Occipital lobe (tissue), 3 donors: ENCODE measurements at places on chromosomes 2 and 18. TPM values are rescaled to one million over a fixed set of nuclear protein-coding genes. Genes with fewer than 3 reads are reported as not detected.

Gene REG1B
- total RNA-seq, result not detected

Gene PMAIP1
- 1.4 TPM for total RNA-seq

GRCh38 chr18:75133721-75134610, 75.0 kb downstream of the PTGR3 start:
- no peak for DNase-seq

DNA sequence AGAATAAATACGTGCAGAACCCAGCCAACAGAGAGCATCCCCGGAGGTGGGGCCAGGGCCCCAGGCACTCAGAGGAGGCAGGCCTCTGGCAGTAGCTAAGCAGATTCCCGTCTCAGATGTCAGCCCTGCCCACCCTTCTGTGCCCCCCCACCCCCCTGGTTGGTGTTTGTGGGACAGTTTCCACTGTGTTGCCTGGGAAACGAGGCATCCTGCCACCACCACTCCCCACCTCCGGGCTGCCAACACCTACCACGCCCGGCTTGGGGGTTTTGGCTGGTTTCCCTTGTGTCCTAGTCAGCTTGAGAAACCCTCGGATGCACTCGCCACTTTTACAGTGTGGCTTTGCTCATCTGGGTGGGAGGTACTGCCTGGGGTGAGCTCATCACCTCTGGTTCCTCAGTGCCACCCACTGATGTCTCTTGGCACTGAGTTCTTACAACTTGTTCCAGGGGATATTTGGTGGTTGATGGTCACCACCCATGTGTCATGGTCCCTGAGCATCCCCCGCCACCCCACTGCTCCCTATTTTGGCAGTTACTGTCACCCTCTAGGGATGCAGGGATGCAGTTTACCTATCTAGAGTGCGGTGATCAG, 72.4 kb upstream of the YWHAQ start:
- peak; percentile 56 for DNase-seq

Gene ARL5A
- 87.7 TPM for total RNA-seq
